Activated T-cell treated with anti-CD3 and anti-CD28 coated beads, Interleukin-2, amount 50 U/mL, for 72 hours (primary cell): ENCODE measurements at places on chromosomes 7 and 10. TPM values are rescaled to one million over a fixed set of nuclear protein-coding genes. Genes with fewer than 3 reads are reported as not detected.
A peak's percentile ranks its signal among the peaks of the same experiment; 100 is the strongest.

DNA sequence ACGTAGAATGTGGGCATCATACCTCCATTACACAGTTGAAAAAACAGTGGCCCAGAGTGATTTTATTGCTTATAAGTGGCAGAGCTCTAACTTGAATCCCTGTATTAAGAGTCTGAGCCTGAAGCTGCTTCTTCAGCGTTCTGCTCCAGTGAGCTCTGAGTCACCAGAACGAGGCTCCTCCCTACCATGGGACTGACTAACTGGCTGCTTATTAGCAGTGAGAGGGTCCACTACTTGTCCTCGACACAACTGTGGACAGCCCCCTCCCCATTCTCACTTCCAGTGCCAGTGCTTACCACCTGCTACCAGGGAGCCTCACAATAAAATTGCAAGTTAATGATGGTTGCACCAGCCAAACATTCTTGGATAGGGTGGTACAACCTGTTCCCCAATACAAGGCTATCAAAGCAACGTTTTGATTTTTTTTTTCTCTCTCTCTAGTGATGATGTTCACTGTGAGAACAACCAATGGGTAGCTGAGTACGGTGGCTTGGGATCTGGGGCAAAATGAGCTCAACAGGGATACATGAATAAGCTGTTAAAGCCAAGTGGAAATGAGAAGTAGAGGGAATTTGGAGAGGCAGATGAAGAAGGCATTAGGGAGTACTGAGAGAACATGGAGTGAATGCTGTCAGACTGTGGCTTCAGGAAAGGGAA, 2.7 kb upstream of the NRG3 start:
- peaks cover 33% of the 10 kb centered on the region for H3K27me3 ChIP-seq
- H3K27ac ChIP-seq, result no peak overlapping the region
- peaks cover 11% of the 10 kb centered on the region for H3K4me1 ChIP-seq

DNA sequence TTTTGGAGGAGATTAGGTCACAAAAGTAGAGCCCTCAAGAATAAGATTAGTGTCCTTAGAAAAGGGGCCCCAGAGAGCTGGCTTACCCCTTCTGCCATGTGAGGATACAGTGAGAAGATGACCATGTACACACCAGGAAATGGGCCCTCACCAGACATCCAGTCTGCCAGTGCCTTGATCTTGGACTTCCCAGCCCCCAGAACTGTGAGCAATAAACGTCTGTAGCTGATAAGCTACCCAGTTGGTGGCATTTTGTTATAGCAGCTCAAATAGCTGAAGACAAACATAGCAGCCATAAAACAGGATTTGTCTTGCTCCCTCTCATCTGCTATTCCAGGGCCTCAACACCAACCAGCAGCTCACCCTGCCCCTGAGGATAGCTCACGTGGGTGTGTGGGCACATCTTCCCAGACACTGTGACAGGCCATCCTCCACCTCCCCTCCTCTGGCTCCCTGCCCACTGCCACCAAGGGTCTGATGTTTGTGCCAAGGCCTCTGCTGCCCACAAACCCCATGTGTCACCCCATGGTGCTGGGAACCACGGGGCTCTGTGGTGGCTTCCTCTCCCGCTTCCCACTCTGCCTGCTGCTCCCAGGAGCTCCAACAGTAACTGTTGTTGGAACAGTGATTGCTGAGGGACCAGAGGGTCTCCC, 252.4 kb downstream of the USP6NL start:
- no peak overlapping the region for H3K27ac ChIP-seq
- peaks cover 6% of the 10 kb centered on the region for H3K4me1 ChIP-seq
- H3K27me3 ChIP-seq, result no peaks in the 10 kb centered on the region
- H3K4me3 ChIP-seq, result no peak overlapping the region
- DNase-seq, result no peak

- no peak overlapping the region for H3K4me3 ChIP-seq
- no peaks in the 10 kb centered on the region for H3K4me1 ChIP-seq
- no peak overlapping the region for H3K27ac ChIP-seq
- H3K36me3 ChIP-seq, result no peaks in the 10 kb centered on the region
Observed at GRCh38 chr7:91348711-91349110, 84.5 kb downstream of the FZD1 start.

GRCh38 chr10:510415-510881, 179.0 kb downstream of the DIP2C start:
- H3K36me3 ChIP-seq, result no peaks in the 10 kb centered on the region
- peaks cover 10% of the 10 kb centered on the region for H3K4me1 ChIP-seq
- H3K4me3 ChIP-seq, result no peak overlapping the region
- no peak for DNase-seq

DNA sequence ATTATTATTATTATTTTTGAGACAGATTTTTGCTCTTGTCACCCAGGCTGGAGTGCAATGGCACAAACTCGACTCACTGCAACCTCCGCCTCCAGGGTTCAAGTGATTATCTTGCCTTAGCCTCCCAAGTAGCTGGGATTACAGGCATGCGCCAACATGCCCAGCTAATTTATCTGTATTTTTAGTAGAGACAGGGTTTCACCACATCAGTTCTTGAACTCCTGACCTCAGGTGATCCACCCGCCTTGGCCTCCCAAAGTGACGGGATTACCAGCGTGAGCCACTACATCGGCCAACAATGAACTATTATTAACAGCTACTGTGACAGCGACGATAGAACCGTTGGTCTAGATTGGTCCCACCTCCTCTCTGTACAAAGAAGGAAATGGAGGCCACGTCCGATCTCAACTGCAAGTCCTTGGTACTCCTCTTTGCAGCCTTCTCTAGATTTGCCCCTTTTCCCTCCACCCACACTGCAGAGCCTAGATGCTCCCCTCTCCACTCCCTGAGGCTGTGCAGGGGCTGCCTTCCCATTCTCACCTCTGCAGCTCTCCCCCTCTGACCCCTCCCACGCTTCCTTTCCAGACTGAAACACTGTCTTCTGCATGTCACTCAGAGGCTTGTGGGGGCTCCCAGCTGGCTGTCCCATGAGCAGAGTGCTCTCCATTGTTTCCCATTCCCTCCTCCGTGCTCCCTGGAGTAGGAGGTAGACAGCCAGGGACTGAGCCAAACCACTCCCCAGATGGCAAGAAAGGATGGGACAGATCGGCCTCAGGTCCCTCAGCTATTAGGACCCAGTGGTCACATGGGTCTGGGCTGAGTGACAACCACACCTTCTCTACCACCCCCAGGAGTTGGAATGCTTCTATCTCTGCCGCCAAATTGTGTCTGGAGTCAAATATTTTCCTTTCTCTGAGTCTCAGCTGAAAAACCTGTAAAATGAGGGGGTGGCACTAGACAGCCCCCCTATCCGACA, 2.3 kb downstream of the LOXL4 start:
- no peak for DNase-seq
- no peaks in the 10 kb centered on the region for H3K4me1 ChIP-seq
- no peak overlapping the region for H3K4me3 ChIP-seq
- H3K27ac ChIP-seq, result no peak overlapping the region
- H3K27me3 ChIP-seq, result peaks cover 44% of the 10 kb centered on the region

- H3K27ac ChIP-seq, result no peak overlapping the region
- H3K4me3 ChIP-seq, result no peak overlapping the region
- peaks cover 36% of the 10 kb centered on the region for H3K4me1 ChIP-seq
- H3K27me3 ChIP-seq, result no peaks in the 10 kb centered on the region
- no peaks in the 10 kb centered on the region for H3K36me3 ChIP-seq
- DNase-seq, result no peak
Observed at GRCh38 chr7:151272877-151273276, 24.4 kb upstream of the SMARCD3 start.

DNA sequence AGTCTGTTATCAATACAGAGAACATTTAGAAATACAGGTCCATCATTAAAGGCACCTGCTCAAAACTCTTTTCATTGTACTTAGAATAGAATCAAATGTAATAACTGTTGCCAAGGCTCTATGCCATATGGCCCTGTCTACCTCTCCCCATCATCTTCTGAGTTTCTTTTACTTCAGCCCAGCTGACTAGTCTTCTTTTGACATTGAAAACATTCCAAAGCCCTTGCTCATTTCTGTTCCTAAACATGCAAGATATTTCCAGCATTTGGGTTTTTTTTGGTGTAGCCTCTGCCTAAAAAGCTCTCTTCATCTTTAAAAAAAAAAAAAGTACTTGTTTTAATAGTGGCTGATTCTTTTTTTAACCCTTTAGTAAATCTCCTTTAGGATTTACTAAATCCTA, 165.5 kb upstream of the SMIM30 start:
- H3K27ac ChIP-seq, result no peak overlapping the region
- H3K27me3 ChIP-seq, result peaks cover 8% of the 10 kb centered on the region
- H3K36me3 ChIP-seq, result no peaks in the 10 kb centered on the region
- no peak for DNase-seq
- peaks cover 5% of the 10 kb centered on the region for H3K4me1 ChIP-seq

GRCh38 chr10:118543714-118544400, 51.6 kb downstream of the PRLHR start:
- peaks cover 5% of the 10 kb centered on the region for H3K4me1 ChIP-seq
- no peaks in the 10 kb centered on the region for H3K36me3 ChIP-seq

DNA sequence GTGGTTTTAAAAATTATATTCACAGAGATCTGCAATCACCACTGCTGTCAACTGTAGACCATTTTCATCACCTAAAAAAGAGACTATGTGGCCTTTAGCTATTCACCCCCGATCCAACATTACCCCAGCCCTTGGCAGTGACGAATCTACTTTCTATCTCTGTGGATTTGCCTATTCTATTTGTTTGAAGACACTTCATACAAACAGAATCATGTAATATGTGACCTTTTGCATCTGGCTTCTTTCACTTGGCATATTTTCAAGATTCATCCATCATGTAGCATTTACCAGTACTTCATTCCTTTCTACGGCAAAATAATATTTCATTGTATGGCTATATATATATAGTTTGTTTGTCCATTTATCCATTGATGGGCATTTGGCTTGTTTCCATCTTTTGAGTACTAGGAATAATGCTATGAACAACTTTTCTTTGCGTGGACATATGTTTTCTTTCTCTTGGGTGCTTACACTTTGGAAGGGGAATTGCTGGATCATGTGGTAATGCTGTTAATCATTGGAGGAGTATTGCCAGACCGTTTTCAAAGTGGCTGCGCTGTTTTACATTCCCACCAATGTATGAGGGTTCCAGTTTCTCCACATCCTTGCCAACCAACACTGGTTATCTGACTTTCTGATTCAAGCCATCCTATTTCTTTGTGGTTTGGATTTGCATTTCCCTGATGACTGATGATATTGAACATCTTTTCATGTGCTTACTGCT, 22.3 kb downstream of the ADAMTS14 start:
- H3K27me3 ChIP-seq, result peaks cover 7% of the 10 kb centered on the region
- no peaks in the 10 kb centered on the region for H3K36me3 ChIP-seq
- H3K27ac ChIP-seq, result no peak overlapping the region
- H3K4me1 ChIP-seq, result no peaks in the 10 kb centered on the region

DNA sequence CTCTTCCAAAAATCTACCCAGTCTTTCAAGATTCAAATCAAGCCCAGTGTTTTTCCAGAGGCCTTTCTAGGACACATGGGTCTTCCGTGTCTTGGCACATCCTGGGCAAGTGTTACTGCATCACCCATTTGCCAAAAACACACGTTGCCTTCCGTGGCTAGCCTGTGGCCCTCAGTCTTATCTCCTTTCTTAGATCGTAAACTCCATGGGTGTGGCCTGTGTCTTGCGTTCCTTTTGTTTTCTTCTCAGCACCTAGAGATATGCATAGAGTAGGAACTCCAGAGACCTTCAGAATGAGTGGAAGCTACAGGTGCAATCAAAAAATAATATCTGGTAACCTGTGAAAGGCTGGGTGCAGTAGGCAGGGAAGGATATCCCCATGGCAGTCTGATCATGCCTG, 56.5 kb upstream of the NMT2 start:
- peaks cover 8% of the 10 kb centered on the region for H3K36me3 ChIP-seq
- no peak overlapping the region for H3K4me3 ChIP-seq
- H3K27ac ChIP-seq, result no peak overlapping the region
- no peaks in the 10 kb centered on the region for H3K27me3 ChIP-seq
- DNase-seq, result no peak

GRCh38 chr7:100585511-100586265, at the start of gene LRCH4:
Gene LRCH4, minus strand, starts transcription at chr7:100586129. Its CDS starts 29 bp downstream, at chr7:100586100.
- H3K4me3 ChIP-seq, result peak within 1 kb of the TSS; percentile 95
- no peaks in the 10 kb centered on the region for H3K36me3 ChIP-seq
- peaks cover 29% of the 10 kb centered on the region for H3K4me1 ChIP-seq
- no peaks in the 10 kb centered on the region for H3K27me3 ChIP-seq

- H3K4me3 ChIP-seq, result no peak overlapping the region
- no peak overlapping the region for H3K27ac ChIP-seq
- no peaks in the 10 kb centered on the region for H3K27me3 ChIP-seq
- no peaks in the 10 kb centered on the region for H3K36me3 ChIP-seq
Observed at GRCh38 chr7:106056513-106057203, 55.5 kb downstream of the SYPL1 start.

DNA sequence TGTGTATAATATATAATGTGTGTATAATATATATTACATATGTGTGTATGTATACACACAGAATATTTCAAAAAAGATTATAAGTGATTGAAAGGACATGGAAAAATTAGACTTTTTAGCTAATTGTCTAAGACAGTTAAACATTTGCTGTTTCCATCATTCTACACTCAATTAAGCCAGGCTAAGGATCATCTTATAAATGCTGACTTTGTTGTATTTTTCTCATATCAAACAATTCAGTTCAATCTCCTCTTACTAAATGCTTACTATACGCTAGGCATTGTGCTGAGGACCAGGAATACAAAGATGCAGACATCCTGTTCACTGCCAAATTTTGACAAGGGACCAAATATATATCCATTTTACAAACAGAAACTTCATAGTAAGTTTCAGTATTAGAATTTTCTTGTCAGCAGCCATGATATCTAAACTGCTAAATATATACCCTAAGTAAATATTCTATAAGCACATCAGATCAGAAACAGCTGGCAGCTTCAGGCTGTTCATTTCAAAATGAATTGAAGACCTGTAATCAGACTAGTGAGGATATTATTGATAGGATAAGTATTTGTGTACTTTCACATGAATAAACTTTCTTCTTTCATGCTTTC, 10.3 kb upstream of the LRRN3 start:
- H3K4me3 ChIP-seq, result peak overlapping the region; percentile 16
- peak overlapping the region; percentile 72 for H3K27ac ChIP-seq
- peaks cover 76% of the 10 kb centered on the region for H3K4me1 ChIP-seq
- H3K36me3 ChIP-seq, result no peaks in the 10 kb centered on the region

The ZMIZ2 gene
- 101 TPM for total RNA-seq

The CASD1 gene
- 14.1 TPM for total RNA-seq

The IKZF1 gene
- 504 TPM for total RNA-seq

The SNCG gene
- total RNA-seq, result not detected

The ADGRA1 gene
- not detected for total RNA-seq

The ZNF117 gene
- total RNA-seq, result 6.6 TPM
